ENCODE measurements at places on chromosomes 5 and 9.

DNA sequence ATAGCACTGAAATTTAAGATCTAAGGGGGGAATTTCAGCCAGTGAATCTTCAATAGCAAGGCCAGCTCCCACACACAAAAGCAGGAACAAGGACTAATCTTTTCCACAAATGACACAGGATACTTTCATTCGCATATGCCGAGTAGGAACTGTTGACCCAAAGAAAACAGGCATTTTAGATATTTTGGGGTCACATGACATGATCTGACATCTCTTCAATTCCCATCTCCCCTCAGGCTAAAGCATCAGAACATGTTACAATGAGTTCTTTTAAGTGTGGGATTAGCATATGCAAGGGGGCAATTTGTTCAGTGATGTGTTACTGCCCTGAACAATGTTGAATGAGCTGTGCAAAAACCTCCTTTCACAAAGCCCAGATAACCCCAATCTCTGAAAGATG is 68.2 kb downstream of the TLE1 start:
- no peak for DNase-seq

GRCh38 chr5:51380603-51381207 is 2.5 kb upstream of the ISL1 start:
- no peak for DNase-seq

DNA sequence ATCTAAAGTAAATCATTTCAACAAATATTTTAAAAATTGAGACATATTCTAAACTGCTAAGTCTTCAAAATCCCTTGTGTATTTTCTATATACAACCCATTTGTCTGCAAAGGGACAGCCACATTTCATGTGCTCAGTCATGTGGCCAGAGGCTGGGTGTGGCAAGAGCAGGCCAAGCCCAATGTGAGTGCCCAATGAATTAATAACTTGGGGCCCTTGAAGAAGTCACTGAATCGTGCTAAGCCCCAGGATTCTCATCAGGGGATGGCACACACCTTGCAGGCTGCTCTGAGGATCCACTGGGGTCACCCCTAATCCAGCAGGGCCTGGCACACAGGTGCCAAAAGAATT is 78.2 kb upstream of the SMIM23 start:
- no peak for DNase-seq

GRCh38 chr5:15365070-15365469 is 134.9 kb upstream of the FBXL7 start:
- no peak for DNase-seq

DNA sequence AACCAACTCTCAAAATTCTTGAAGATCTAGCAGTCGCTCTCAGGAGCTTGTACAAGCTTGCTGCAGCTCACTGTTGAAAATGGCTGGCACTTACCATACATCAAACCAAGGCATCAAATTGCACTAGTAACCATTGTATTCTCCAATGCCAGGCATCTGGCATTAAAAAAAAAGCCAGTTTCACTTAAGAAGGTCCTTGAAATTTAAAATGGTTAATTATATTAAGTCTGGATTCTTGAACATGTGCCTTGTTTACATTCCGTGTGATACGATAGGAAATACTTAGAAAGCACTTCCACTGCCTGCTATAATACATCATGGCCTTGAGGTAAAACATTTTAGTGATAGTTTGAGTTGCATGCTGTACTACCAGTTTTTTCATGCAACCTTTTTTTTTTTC is 300.7 kb downstream of the KDM4C start:
- no peak for DNase-seq

- peak; percentile 71 for DNase-seq
Observed at GRCh38 chr9:128420060-128420650, 502 bp upstream of the CERCAM start.

- DNase-seq, result peak; percentile 50
Observed at GRCh38 chr9:121201045-121201737, 478 bp downstream of the RAB14 start.

GRCh38 chr5:132662925-132663770 is 5.2 kb downstream of the IL13 start:
- DNase-seq, result peak; percentile 16

- DNase-seq, result no peak
Observed at GRCh38 chr9:9945966-9946365, 666.8 kb downstream of the PTPRD start.

Measured in CD4-positive, alpha-beta T cell treated with Interleukin-1 beta for 1 hour (primary cell).